ENCODE measurements at places on chromosomes 7 and 10. TPM values are rescaled to one million over a fixed set of nuclear protein-coding genes. Genes with fewer than 3 reads are reported as not detected.

DNA sequence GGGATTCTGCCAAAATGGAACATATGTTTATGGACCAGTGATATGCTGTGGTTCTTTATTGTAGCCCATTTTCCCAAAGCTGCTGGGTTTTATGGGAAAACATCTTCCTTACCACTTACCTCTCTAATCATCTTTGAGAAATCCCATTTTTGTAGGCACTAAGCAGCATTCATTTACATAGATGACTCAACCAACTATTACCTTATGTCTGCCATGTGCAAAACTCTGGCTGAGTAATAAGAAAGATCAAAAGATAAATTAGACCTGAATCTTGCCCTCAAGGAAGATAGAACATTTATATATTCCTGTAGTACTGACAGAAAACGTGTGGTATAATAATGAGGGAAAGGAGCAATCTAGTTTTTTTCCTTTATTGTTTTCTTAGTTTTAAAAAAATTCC is 24.3 kb downstream of the CBLL1 start:
- DNase-seq, result no peak

DNA sequence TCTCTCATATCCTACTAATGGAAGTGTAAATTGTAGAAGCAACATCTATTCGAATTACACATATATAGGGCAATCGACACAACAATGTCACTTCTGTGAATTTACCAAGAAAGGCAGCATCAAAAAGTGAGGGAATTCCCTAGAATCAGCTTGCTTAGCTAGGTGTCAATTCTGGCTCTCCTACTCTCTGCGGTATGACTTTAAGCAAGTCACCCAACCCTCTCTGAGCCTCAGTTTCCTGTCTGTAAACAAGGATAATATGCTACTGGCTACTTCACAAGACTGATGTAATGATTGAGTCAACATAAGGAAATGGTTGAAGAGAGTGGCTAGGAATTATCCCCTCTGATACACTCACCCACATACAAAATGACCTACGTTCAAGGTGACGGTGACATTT is 19.4 kb downstream of the CCDC6 start:
- DNase-seq, result no peak

DNA sequence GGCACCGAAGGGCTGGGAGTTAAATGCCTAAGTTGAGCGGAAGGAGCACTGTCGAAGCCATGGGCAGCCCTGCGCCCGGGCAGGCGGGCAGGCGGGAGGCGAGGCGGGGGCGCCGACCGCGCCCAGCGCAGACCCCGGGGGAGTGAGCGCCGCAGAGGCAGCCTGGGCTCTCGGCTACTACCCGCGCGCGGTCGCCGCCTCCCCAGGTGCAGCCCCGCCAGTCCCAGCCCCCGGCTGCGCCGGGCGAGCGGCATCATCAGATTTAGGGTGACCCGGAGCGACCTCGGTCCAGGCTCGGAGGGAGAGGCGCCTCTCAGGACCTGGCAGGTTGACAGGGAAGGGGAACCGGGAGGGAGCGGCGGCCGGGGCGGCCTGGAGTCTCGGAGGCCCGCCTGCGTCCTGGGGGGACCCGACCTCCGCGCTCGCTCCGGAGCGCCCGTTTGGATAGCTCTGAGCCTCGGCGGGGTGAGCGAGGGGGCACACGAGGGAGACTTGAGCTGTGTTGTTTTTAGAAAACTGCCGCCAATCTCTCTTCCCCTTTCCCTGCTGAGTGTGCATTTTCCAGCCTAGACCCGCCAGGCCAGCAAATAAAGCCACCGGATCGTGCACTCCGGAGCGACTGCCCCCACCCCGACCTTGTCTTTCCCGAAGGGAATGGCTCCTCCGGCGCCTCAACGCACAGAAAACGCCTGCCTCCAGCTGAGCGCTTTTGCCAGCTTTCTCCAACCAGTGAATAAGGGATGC is 2.3 kb upstream of the NRP1 start:
- DNase-seq, result peak; percentile 30

The SPAG6 gene
- total RNA-seq, result 0.67 TPM

- peak; percentile 26 for DNase-seq
Observed at GRCh38 chr7:1979591-1980560, 252.9 kb downstream of the MAD1L1 start.

GRCh38 chr7:143419880-143420279 is 11.2 kb upstream of the EPHA1 start:
- no peak for DNase-seq

The NPTX2 gene
- not detected for total RNA-seq

- no peak for DNase-seq
Observed at GRCh38 chr7:113159746-113160339, 41.5 kb upstream of the SMIM30 start.

- no peak for DNase-seq
Observed at GRCh38 chr7:13778967-13779366, 210.5 kb downstream of the ETV1 start.

The MRC1 gene
- total RNA-seq, result 1.5 TPM

The GJD4 gene
- not detected for total RNA-seq

GRCh38 chr10:76184647-76185046 is 753.2 kb downstream of the LRMDA start:
- no peak for DNase-seq

The CABCOCO1 gene
- not detected for total RNA-seq

The TUBAL3 gene
- not detected for total RNA-seq

The CYP2C8 gene
- total RNA-seq, result not detected

- no peak for DNase-seq
Observed at GRCh38 chr10:69968830-69969229, 83.8 kb upstream of the MACROH2A2 start.

- DNase-seq, result no peak
Observed at GRCh38 chr7:106604303-106604924, 56.5 kb downstream of the CCDC71L start.

The GFRA1 gene
- total RNA-seq, result not detected

DNA sequence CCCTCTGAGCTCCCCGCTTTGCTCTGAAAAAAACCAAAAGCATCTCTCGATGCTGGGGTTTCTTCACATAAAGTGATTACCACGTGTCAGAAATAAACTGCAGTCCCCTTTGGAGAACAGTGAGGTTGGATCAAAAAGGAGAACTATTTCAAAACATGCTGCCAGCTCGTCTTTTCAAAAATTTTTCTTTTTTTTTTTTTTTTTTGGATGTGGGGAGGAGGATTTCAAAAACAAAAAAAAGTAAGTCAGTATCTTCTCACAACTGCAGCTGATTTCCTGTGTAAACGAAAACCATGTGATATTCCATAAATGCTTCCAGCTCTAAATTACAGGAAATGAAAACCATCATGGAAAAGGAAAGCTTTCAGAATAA is 155.0 kb upstream of the LYZL2 start:
- DNase-seq, result no peak
